Activated CD4-positive, alpha-beta T cell treated with anti-CD3 and anti-CD28 coated beads for 1 hour (primary cell): ENCODE measurements at places on chromosomes 1 and 21.

GRCh38 chr1:216723274-216723780, at the start of gene ESRRG:
ESRRG (minus strand) TSS chr1:216723429; CDS start chr1:216723299, 130 bp downstream.
- DNase-seq, result no peak

GRCh38 chr1:168116327-168116799, 20.4 kb downstream of the GPR161 start:
- DNase-seq, result no peak

DNA sequence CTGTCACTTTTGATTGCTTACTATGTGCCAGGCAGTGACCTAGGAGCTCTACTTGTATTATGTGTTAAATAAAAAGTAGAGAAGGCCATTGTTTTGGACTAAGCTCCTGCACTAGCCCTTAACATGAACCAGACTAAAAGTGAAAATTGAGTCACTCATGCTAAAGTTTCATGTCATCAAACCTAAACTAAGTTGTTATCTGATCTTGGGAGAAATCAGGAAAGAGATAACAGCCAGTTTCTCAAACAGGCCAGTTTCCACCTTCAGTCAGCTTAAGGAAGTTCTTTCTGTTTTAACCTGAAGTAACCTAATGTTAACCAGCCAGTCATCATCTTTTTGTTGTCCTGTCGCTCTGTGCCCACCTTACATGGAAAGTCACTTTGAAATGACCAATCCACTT, 102.1 kb upstream of the MARK1 start:
- DNase-seq, result no peak

- no peak for DNase-seq
These were observed 35.8 kb downstream of the FMO3 start for GRCh38 chr1:171126504-171126903.

DNA sequence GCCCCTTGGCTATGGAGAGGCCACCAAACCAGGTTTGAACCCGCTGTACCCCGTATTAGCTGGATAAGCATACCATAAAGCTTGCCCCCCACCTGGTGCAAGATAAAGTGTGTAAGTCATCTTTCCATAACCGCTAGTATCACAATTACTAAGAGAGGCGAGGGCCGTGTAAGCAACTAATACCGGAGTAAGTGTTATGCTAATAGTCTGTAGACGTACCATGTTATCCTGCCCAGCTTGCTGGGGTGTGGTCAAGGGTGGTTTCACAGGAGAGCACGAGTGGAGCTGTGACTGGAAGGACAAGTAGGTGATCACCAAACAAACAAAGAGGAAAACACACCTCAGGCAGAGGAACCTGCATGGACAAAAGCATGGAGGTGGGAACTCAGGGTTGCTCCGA, 3.6 kb upstream of the TNFRSF1B start:
- DNase-seq, result no peak

- no peak for DNase-seq
These were observed 430 bp downstream of the S100B start for GRCh38 chr21:46604329-46604974.

- no peak for DNase-seq
These were observed 8.4 kb upstream of the SLC37A1 start for GRCh38 chr21:42505090-42505726.

DNA sequence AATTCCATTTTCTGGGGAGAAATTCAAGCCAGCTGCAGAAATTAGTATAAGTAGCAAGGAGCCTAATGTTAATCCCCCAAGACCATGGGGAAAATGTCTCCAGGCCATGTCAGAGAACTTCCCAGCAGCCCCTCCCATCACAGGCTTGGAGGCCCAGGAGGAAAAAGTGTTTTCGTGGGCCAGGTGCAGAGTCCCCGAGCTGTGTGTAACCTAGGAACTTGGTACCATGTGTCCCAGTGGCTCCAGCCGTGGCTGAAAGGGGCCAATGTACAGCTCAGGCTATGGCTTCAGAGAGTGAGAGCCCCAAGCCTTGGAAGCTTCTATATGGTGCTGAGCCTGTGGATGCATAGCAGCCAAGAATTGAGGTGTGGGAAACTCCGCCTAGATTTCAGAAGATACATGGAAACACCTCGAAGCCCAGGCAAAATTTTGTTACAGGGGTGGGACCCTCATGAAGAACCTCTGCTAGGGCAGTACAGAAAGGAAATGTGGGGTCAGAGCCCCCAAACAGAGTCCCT, 286.3 kb downstream of the MATN1 start:
- DNase-seq, result no peak

- no peak for DNase-seq
These were observed 15.7 kb downstream of the DIP2A start for GRCh38 chr21:46474382-46474781.

DNA sequence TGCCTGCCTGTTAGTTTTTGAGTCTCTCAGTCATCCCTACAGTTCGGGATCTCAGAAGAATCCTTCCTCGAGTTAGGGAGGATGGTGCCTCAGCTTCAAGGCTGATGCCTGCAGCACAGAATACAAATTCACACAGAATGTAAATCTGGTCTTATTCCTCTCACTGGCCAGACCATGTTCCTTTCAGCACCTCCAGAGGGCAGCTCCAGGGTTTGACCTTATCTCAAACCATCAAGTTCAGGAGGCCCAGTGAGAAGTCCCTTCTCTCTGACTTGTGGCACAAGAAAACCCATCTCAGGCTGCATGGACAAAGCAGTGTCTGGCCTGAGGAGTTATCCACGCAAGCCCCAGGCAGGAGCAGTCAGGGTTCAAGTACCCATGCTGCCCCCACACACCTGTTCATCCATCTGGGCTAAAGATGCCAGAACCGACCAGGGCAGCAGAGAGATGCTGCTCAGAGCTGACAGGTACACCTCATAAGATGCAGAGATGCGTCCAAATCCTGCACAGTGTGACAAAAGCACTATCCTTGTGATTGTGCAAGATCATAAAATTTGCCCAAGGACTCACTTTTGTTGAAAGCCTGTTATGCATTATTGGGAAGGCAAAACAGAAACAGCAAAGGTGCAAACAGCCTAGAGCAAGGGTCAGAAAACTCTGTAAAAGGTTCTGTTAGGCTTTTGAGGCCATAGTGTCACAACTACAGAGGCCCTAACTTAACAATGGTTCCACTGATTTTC, 49.8 kb downstream of the BCAR3 start:
- DNase-seq, result no peak

DNA sequence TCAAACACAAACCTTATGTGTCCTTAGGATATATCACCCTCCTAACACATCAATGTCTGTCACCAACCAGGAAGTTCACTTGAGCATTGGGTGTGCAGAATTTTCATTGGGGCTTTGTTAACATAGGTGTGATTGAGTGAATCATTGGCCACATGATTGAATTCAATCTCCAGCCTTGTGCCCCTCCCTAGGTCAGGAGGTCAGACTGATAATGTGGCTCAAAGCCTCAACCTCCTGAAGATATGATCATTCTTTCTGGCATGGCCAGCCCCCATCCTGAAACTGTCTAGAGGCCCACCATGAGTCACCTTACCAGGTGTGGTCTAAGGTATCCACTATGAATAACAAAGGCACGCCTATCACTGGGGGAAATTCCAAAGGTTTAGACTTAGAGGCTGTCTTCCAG, 90.1 kb downstream of the PKN2 start:
- no peak for DNase-seq

DNA sequence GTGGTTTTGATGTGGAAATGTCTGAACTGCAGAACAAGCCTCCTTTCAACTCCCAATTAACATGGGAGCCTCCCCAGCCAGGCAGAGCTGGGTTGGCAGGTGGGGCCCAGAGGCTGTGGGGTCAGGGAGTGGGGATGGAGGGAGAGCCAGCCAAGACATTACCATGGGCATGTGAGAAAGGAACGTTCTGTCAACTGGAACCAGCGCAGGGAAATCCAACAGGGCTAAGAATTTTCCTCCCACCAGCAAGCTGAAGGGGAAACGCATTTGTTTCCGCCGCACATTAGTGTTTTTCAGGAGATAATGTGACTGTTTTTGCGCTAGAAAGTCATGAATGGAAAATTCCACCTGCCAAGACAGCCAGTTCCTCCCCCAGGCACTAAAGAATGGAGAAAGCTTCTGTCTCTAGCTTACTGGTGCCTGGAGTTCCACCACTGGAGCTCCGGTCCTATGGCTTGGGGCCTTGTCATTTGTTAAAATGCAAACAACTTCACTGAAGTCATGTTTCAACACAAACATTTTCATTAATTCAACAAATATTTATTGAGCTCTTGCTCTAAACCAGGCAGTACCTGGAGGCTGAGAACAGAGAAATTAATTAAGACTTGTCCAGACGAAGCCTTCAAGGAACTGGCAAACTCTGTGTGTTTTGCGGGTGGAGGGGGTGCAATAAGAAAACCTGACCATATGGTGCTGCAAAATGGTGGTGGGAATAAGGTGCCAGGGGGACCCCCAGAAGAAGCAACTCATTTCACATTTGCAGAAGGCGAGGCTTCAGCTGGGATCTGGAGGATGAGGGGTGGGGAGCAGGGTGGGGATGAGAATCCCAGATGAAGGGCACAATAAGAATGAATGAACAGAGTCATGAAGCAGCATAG, 305.1 kb downstream of the MATN1 start:
- DNase-seq, result no peak

DNA sequence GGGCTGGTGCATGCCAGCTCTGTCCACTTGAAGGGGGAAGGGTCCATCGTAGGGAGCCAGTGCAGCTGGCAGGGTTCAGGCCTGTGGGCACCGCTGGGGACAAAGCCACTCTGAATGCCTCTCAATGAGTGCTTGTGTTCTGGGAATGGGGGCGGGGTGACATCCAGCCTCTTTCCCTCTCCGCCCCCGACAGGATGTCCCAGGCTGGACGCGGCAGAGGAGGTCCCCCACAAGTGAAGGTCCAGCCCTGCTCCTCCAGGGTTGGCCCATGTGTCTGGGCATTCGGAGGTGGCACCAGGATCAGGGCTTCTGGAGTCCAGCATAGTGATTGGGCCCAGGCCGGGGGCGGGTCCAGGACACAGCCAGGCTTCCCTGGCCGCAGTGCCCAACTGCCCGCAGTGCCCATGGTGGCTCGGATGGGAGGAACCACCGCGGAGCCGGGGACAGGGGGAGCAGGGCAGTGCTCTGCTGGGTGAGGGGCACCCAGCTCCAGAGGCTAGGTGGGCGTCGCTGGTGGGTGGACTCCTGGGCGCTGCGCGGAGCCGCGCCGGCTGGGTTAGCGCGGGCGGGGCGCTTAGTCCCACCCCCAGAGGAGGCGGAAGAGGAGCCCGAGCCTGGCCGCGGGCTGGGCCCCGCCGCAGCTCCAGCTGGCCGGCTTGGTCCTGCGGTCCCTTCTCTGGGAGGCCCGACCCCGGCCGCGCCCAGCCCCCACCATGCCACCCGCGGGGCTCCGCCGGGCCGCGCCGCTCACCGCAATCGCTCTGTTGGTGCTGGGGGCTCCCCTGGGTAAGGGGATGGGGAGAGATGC, at the start of gene SHISA4:
Gene SHISA4, plus strand, starts transcription at position 617 of the 808 bp plus-strand sequence. Its CDS starts 97 bp downstream, at position 714.
- DNase-seq, result no peak

- DNase-seq, result no peak
These were observed 639 bp upstream of the SPATA1 start for GRCh38 chr1:84505493-84506001.

GRCh38 chr1:237115035-237115434, 73.1 kb downstream of the RYR2 start:
- DNase-seq, result no peak

DNA sequence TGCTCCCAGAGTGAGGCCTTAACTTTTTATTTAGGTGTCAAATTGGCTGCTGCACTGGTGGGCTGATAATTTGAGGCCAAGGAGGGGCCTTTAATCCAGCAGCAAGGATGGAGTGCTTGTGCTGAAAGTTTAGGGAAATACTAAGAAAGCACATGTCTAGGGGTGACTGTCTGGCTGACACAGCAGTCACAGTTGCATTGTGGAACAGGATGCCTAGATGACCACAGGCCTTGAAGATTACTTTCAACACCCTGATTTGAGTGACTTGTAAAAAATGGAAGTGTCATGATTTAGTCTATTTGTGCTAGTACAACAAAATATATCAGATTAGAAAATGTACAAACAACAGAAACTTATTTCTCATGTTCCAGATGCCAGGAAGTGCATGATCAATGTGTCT, 57.7 kb downstream of the ZNF697 start:
- DNase-seq, result no peak

- no peak for DNase-seq
These were observed 5.5 kb upstream of the CD84 start for GRCh38 chr1:160584784-160585183.

DNA sequence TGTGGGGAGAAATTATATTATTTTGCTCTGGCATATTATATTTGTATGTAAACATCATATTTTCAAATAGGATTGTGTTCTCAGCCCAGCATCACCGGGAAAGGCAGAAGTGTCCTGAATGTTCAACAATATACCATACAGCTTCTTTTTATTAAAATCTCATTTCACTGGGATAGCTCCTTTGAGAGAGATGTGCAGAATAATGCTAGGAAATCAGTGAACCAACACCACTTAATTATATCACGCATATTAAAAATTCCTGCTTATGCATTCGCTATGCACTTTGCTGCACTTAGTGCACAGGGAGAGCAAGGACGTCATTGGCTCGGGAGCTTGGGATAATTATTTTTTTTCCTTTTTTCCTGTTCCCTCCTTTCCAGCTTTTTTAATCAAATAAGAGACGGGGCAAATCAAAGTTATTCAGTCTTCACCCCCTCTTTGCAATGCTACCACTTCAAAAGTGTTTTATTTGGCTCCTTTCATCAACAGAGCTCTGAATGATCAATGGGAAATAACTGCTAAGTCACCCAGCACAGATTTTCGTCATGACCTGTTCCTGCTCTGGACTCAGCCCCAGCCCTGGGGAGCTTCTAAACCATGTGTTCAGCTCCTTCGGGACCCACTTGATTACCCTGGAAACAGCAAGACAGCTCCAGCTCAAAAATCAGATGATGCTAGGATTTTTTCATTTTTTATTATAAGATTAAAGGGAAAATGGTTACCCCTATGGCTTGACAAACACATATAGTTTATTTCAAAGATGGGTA, 165.5 kb upstream of the DUSP10 start:
- DNase-seq, result no peak

DNA sequence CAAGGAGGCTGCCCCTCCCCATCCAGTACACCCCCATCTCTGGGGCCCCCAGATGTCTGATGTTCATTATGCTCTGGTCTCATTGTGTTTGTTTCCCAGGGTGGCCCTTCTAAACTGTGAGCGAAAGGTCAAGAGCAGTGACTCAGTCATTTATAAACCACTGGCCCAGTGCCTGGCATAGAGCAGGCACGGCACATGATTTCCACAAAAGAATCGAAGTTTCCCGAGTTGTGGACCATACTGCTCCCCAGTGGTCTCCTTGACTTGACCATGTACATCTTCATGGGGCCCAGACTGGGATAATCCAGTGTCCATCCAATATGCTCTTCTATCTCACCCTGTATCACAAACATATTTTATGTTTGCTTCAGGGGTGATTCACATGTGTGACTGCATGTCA, 153.3 kb downstream of the NR5A2 start:
- DNase-seq, result no peak

DNA sequence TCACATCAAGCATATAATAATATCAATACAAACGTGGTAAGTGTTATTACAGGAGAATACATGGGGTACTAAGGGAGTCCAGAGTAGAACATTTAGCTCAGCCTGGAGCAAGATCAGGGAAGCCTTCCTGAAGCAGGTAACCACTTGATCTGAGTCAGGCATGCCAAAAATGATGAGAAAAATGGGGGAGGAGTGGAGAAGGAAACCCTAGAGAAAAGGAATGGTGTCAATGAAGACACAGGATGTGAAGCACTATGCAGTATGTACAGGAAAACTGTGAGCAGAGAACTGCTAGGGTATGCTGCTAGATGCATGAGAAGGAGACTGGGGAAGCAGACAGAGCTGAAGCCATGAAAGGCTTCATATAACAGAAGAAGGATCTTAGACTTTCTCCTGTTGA, 84.7 kb downstream of the NOTCH2 start:
- no peak for DNase-seq

GRCh38 chr1:21909787-21910503, 27.2 kb downstream of the HSPG2 start:
- DNase-seq, result no peak

GRCh38 chr1:67174716-67175284, 8.5 kb downstream of the IL23R start:
- DNase-seq, result no peak
